ENCODE measurements at places on chromosomes 5 and 9.

- no peak for DNase-seq
Observed at GRCh38 chr9:1647776-1648175, 367.4 kb upstream of the SMARCA2 start.

DNA sequence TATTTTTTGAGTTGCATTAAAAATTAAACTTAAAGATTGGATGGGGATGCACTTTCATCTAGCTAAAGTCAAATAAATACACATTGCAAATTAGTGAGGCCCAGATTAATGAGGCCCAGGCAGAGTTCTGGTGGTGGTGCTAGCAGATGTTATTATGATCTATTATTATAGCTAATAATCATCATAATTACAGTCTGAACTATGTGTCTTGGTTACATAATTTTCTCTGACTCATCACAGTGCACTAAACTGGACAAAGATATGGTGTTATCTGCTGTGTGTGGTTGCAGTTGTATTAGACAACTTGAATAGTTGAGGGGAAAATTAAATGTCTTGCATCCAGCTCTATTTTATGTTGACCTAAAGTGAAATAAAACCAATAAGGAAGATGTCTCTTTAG, 568.8 kb downstream of the TLR4 start:
- no peak for DNase-seq

DNA sequence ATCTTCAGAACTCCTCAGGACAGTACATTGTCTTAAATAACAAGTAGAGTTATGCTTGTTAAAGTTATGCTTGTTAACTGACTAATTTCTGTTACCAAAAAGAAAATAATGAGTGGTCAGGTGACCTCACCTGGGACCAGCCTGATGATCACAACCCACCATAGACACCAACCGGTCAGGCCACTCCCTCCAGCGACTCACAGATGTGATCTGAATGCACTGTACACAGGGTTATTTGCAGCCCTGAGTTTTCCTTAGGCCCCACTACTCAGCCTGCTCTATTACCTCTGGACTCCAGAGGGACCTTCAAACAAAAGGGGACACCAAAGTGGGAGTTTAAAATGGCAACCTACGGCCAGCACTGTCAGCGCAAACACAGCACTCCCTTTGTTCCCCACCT, 55.3 kb downstream of the ARSB start:
- DNase-seq: no peak

- DNase-seq: no peak
Observed at GRCh38 chr5:17316970-17317459, 99.6 kb downstream of the BASP1 start.

DNA sequence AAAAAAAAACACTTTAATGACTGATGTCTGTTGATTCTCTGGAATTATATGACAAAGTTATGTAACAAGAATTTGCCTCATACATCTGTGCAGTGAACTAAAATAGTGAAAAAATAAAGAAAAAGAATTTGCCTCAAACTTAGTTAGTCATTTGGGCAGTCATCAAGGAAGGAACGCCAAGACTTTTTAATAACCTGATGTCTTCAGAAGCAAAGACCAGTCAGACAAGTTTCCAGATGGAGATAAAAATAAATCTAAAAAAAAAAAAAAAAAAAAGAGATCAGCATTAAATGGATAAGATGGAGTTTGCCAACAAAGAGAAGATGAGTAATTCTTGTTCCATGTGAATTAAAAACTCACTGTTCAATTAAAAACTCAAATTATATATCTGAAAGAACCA, 52.3 kb upstream of the JMY start:
- no peak for DNase-seq

DNA sequence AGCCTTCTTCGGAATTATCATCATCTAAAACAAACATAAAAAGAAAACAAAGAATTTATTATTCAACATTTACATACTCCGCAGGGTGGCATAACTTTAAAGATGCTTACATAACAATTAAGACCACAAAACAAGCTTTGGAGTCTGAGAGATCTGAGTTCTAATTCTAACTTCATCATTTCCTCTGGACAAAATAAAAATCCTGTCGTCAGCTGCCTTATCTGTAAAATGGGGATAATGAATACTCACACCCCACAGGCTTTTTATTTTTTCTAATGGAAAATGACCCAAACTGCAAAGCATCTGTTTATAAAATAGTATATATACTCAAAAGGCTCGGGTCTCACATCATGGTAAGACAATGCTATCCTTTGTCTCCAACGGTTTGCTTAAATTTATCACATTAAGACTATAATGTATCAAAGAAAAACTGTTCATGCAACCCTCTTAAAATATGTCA, 4.3 kb downstream of the ARRDC3 start:
- DNase-seq: no peak

DNA sequence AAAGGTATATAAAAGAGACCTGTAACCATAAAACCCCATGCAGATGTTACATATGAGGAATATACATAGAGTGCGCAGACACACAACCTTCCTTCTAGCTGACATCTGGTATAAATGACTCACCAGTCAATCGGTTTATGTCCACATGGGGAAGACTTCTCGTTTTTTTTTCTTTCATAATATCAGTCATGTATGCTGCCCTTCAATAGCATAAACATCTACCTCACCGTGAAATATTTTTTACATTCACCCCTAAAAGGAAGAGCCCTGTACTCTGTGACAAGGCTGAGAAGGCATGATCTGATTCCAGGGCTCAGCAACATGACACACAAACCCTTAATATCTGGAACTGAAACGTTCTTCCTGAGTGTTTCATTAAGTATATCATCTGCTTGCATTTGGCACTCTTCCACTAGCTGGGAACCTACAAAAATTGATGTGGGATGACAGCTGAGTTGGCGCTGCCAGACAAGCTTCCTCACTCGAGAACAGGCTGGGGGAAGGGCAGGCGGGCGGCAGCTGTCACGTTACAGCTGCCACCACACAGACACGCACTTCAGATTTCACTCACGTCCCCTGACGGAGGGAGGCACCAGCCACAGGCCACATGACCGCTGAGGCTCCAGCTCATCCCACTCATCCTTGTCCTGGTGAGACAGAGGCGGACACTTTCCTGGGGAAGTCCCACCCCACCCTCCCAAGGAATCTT, 74.2 kb downstream of the SHB start:
- DNase-seq: peak; percentile 56

GRCh38 chr5:173679909-173680630, 63.6 kb upstream of the BOD1 start:
- DNase-seq: no peak

GRCh38 chr5:102794047-102794446, 38.9 kb downstream of the PAM start:
- no peak for DNase-seq

GRCh38 chr9:69143291-69143690, 30.8 kb upstream of the TJP2 start:
- no peak for DNase-seq

GRCh38 chr5:72251386-72251785, 68.7 kb downstream of the MRPS27 start:
- no peak for DNase-seq

- no peak for DNase-seq
Observed at GRCh38 chr9:93406371-93406770, 45.1 kb upstream of the FAM120A start.

DNA sequence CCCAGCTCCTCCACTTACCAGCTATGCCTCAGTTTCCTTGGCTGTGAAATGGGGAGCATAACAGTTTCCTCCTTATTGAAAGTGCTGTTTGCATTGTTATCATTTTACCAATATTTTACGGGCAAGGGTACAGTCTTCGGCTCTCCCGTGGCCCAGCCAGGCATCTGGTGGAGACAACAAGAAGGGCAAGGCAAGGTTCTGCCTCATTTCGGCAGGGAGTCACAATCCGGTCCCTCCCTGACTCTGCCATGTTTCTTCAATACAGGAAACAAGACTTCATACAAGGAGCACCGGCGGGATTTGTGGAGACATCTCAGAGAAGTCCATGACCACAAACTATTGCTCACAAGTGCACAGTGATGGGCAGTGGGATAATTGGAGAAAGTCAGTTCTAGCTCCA, 174.0 kb downstream of the FGF18 start:
- DNase-seq: no peak

DNA sequence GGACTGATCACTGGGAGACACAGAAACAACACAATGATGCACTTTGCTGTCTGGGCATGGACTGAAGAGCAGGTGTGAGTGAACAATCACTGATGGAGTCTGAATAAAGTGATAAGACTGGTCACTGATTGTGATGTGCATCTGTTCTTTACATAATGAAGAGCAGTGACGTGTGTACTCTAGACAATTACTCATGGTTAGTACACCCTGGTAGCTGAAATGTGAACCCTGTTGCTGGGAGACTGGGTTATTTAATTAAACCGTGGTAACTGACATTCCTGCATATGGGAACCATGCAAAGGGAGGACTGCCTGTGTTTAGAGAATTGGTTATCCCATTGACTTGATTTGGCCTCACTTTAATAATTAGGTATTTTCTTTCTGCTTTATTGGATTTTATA, 202.9 kb downstream of the NR2F1-AS1 start:
- DNase-seq: peak; percentile 78

- no peak for DNase-seq
Observed at GRCh38 chr9:38639577-38639940, 19.2 kb upstream of the ANKRD18A start.

GRCh38 chr9:28839778-28840430, 1266.6 kb upstream of the C9orf72 start:
- DNase-seq: no peak

GRCh38 chr5:137828664-137829063, 39.0 kb upstream of the MYOT start:
- DNase-seq: no peak

DNA sequence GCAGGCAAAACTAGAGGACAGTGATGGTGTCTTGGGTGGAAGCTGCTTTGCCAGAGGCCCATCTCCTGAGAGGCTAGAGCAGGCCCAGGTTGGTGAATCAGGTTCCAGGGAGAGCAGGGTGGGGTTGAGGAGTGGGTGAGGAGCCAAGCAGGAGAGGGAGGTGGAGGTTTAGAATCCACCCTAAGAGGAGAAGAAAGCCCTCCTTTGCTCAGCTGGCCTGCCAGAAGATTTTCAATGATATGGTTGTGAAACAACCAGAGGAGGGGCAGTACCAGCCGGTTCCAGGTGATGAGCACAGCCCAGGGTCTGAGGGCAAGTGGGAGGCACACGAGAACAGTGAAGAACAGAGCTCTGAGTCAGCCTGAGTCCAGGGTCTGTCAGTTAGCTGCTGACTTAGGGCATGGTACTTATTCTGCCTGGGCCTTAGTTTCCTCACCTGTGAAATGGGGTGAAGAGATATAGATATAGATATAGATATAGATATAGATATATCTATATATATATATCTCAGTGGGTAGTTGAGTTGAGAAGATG, 17.8 kb downstream of the PPARGC1B start:
- no peak for DNase-seq

DNA sequence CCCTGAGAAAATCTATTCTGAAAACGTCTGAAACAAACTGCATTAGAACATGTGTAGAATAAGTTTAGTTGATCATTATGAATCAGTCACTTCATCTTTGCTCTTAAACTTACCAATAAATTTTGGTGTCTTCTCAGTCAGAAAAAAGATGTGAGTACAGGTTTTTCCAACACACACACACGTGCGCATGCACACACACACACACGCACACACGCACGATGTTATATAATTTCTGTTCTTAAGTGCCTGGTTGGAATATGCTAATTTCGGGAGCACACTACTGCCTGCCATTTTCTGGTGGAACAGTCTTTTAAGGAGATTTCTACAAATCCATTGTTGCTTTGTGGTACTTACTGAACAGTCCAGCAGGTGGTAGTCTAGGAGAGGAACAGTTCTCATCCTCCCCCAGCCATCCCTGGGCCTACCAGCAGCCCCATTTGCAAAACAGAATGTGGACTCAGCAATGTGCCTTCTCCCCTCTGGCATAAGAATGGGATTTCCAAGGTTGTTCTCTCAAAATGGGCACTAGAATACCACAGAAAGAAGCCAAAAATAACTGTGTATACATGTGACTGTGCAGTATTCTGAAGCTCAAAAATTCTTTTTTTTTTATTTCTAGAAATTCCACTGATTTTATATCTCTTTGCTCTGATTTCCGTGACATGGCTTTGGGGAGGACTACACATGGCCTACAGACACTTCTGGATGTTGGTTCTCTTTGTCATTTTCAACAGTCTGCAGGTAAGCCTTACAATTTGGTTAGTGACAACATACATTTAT, 281.3 kb downstream of the ARRDC3 start:
- peak; percentile 1 for DNase-seq

DNA sequence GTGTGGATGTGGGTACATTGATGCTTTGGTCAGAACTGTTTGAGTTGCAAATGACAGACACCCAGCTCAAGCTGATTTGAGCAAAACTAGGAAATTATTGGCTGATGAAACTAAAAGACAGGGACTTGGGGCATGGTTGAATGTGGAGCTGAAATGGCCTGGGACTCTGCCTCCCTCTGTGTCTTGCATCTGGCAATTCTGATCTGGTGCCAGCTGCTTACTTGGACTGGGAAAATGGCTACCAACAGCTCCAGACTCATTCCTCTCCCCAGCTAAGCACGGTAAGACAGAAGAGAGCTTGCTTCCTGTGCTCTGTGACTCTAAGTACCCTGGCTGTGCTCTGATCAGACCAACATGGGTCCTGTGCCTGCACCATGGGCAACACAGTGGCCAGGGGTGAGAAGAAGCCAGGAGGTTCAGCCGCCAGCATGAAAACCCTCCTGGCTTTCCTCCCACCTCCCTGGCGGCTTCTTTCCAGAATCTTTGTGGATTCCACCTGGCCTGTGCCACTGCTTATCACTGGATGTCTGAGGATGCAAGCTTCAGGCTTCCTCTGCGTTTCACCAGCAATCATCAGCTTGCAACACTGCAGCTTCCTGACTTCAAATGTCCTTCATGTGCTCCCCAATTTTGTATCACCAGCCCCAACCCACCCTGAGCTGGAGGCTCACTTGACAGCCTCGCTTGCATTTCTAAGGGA, 44.1 kb downstream of the C5orf15 start:
- no peak for DNase-seq

DNA sequence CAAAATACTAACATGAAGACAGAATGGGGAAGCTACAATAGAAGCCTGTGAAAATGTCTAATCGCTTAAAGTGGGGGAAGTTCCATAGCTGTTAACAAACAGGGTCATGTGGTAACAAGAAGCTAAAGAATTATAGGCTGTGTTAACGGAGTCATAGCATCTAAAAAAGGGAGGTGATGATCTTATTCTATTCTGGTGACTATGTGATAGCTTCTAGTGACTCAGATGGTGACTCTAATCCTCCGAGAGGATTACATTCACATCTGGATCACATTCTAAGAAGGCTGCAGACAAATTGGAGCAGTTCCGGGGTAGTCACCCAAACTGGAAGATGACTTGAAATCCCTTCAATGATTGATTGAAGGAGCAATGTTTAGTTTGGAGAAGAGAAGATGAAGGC, 142.1 kb downstream of the LIFR start:
- no peak for DNase-seq

DNA sequence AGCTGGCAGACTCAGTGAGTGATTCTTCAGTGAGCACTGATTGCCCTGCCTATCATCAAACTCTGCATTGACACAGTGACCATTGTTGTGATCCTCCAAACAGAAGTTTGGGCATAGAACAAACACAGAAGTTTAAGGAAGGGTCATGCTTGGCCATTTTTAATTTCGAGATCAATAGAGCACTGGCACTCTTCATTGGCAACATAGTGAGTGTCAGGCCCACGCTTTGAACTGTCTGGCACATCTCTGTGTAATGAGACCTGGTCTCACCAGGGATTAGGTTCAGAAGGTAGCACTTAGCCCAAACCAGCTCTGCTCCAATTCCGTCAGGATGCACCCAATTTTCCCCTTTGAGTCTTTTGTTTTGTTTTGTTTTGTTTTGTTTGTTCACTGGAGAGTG, 127.1 kb upstream of the MOCS2 start:
- DNase-seq: no peak

GRCh38 chr9:2495221-2496005, 126.2 kb upstream of the VLDLR start:
- DNase-seq: no peak
